ENCODE measurements at places on chromosomes 13 and 19. TPM values are rescaled to one million over a fixed set of nuclear protein-coding genes. Genes with fewer than 3 reads are reported as not detected.

CLDND2 gene
- total RNA-seq = 0.44 TPM

KLK1 gene
- total RNA-seq = not detected

UHRF1 gene
- 19.2 TPM for total RNA-seq

CD70 gene
- total RNA-seq = 1.4 TPM

ATP4A gene
- total RNA-seq = not detected

SYNE4 gene
- 0.18 TPM for total RNA-seq

GPI gene
- 94.0 TPM for total RNA-seq

ZNF444 gene
- total RNA-seq = 10.5 TPM

OR7D2 gene
- total RNA-seq = under 0.01 TPM

EXOC3L2 gene
- total RNA-seq = 1.9 TPM

AMER2 gene
- 0.04 TPM for total RNA-seq

ARL11 gene
- total RNA-seq = 0.58 TPM

SERPINE3 gene
- total RNA-seq = not detected

DNA sequence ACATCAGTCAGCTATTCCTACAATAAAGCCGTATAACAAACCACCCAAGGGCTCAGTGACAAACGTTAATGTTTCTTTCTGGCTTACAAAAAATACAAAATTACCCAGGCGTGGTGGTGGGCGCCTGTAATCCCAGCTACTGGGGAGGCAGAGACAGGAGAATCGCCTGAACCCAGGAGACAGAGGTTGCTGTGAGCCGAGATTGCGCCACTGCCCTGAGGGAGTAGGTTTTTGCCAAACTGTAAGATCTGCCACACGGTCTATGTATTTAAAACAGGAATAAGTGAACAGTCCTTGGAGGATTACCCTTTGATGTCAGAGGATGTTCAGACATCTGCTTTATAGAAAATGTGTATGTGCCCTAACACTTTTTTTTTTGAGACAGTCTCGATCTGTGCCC, 105.8 kb downstream of the DPF1 start:
- DNase-seq = no peak

DNA sequence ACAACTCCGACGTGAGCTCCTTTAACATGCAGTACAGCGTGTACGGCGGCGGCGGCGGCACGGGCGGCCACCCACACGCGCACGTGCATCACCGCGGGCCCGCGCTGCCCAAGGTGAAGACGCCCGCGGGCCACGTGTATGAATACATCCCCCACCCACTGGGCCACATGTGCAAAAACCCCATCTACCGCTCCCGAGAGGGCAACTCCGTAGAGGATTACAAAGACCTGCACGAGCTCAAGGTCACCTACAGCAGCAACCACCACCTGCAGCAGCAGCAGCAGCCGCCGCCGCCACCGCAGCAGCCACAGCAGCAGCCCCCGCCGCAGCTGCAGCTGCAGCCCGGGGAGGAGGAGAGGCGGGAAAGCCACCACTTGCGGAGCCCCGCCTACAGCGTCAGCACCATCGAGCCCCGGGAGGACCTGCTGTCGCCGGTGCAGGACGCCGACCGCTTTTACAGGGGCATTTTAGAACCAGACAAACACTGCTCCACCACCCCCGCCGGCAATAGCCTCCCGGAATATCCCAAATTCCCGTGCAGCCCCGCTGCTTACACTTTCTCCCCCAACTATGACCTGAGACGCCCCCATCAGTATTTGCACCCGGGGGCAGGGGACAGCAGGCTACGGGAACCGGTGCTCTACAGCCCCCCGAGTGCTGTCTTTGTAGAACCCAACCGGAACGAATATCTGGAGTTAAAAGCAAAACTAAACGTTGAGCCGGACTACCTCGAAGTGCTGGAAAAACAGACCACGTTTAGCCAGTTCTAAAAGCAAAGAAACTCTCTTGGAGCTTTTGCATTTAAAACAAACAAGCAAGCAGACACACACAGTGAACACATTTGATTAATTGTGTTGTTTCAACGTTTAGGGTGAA, 6.6 kb downstream of the SLITRK5 start:
- DNase-seq = peak; percentile 39

DNA sequence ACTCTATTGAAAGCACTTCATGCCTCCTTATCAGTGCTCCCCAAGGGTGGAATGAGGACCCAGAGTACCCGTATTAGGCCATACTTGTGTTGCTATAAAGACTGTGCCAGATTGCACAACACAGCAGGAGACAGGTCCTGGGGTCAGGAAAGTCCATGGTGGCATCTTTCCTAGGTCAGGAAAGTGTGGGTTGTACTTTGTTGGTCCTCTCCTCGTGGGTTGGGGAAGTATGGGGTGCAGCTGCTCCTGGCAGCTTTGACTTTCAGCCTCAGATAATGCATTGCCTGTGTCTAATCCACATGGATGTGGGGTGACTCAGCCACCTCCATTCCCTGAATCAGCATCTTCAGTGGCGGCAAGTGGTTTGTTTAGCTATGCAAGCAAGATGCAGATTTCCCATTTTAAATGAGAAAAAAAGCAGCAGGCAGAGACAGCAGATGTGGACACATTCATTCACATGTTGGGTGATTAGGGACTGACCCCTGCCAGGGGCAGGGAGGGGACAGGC, 8.4 kb upstream of the CYP2B6 start:
- no peak for DNase-seq

- DNase-seq = peak; percentile 97
These were observed 22.5 kb downstream of the DOT1L start for GRCh38 chr19:2186071-2186846.

GRCh38 chr13:97327506-97328221, 105.5 kb downstream of the MBNL2 start:
- DNase-seq = peak; percentile 28

- no peak for DNase-seq
These were observed 41.6 kb downstream of the MYO9B start for GRCh38 chr19:17116996-17117702.

DNA sequence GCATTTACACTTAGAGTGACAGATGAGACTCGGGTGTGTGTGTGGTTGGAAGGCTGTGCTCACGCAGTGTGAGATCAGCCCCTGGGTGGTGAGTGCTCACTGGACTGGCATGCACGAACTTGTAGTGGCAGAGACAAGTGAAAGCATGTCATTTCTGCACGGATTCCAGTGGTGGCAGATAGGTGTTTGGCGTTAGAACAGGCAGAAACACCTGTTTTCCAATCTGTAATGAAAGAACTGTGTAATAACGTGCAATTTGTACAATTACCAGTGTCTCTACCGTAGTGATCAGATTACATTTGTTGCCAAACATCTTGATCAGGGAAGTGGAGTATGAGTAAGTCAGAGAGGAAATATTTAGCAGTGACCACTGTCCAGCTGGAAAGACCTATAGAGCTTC, 8.2 kb downstream of the LAMP1 start:
- DNase-seq = no peak

DNA sequence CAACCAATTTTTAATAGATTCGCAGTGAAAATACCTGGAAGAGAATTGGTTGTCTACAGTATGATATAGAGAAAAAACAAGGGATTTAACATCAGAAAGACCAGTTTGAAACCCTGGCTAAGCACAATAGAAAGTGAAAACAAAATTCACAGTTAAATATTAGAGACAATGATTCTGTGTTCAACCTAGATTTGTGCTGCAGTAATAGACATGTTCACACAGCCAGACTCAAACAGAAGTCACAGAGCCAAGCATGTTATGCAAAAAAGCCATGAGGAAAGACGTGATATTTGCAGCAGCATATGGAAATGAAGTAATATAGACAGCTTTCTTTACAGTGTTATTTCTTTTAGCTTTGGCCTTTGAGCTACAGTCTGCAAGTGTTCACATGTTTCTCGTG, 48.1 kb downstream of the SCEL start:
- DNase-seq = no peak

- peak; percentile 47 for DNase-seq
These were observed 477 bp downstream of the LNX2 start for GRCh38 chr13:27619728-27620376.

DNA sequence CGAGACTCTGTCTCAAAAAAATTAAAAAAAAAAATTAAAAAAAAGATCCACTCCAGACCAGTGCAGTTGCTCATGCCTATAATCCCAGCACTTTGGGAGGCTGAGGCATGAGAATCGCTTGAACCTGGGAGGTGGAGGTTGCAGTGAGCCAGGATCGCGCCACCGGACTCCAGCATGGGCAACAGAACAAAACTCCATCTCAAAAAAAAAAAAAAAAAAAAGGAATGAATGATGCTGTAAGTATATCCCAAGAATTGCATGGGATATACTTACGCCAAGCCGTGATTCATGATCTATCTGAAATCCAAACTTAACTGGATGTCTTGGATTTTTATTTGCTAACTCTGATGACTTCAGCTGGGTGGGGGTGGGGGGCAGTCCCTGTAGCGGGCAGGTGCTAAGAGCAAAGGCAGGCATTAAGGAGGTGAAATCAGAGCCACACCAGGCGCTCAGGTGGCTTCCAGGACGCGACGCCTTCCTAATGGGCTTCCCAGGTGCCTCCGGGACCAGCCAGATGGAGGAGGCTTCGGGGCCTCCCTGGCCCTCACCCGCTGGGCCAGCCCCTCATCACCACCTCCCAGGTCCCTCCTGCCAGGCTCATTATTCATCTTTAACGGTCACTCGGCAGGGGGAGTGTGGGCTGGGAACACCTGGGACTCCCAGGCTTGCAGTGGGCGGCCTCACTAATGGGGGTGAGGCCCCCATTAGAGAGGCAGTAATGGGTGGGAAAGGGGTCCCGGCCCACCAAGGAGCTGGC, 11.4 kb upstream of the FUT5 start:
- DNase-seq = no peak

DNA sequence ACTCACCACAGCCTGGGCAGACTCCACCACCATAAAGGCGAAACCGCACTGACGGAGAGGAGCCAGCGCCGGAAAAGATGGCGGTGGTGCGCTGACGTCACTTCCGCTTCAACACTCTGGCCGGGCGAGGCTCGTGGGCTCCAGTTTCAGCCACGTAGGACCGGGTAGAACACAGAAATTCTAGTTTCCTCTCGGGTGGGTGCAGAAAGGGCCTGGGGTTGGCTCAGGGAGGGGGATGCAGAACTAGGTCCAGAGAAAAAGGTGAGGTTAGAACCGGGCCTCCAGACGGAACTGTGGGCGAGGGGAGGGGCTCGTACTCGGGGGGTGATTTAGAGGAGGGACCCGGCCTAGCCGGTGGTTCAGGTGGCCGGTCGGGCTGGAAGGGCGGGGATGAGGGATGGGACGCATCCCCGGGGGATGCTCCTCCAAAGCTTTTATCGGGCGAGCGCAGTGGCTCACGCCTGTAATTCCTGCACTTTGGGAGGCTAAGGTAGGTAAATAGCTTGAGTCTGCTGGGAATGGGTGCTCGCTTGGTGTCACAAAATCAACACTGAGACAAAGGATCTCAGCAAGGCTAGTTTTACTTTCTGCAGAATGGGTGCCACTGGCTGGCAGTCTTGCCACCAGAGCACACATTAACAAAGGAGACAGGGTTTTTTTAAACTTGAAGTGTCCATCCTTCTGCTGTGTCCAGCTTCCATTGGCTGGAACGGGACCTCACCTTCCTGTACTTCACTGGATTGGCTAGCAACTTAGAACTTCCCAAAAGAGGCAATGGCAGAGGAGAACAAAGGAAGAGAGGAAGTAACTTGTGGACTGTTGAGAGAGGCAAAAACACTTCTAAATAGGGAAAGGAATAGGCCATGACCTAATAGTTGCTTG, at the start of gene ZNF561:
Gene ZNF561 (minus strand): TSS at position 77 of the 882 bp plus-strand sequence. CDS start 1,776 bp downstream, outside the sequence.
- DNase-seq = peak; percentile 95

DNA sequence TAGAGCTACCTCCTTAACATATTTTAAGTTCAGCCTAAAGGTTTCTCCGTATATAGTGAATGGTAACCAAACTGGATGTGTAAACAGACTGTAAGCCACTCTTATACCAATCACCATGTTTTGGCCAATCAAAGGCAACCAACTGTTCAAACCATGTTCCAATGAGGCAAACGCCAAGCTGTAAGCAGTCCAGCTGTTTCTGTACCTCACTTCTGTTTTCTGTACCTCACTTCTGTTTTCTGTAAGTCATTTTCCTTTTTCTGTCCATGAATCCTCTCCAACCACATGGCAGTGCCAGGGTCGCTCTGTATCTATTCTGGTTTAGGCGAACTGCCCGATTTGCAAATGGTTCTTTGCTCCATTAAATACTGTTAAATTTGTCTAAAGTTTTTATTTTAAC, 24.4 kb downstream of the COMMD6 start:
- DNase-seq = peak; percentile 12

GRCh38 chr13:91758724-91759123, 360.3 kb downstream of the GPC5 start:
- DNase-seq = no peak

DNA sequence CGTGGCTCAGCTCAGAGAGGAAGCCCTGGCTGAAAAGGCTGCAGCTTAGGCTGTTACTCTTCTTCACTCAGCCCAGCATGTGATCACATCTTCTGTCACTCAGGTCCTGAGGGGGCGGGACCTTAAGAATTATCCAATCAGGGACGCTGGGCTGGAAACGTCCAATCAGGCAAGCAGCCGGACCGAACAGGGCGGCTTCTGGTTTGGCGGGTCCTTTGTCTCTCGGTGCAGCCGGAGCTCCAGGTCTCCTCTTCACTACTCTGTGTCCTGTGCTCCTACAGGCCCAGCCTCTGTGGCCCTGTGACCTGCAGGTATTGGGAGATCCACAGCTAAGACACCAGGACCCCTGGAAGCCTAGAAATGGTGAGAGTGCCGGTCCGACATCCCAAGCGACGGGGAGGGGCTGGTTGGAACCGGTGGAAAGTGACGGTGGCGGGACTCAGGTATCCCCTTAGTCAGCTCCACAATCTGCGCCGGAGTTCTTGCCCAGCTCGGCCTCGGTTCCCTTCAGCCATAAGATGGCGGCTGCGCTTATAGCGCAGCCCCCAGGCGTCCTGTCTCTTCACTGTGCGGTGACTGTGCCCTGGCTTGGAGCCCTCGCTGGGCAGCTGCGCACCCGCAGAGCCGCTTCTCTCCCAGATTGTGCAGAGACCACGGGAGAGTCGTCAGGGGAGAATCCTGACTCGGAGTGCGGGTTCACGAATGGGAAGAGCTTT, at the start of gene ZNF93:
Gene ZNF93 (plus strand): TSS at position 218 of the 716 bp plus-strand sequence. CDS start 143 bp downstream, at position 361.
- peak; percentile 99 for DNase-seq

DNA sequence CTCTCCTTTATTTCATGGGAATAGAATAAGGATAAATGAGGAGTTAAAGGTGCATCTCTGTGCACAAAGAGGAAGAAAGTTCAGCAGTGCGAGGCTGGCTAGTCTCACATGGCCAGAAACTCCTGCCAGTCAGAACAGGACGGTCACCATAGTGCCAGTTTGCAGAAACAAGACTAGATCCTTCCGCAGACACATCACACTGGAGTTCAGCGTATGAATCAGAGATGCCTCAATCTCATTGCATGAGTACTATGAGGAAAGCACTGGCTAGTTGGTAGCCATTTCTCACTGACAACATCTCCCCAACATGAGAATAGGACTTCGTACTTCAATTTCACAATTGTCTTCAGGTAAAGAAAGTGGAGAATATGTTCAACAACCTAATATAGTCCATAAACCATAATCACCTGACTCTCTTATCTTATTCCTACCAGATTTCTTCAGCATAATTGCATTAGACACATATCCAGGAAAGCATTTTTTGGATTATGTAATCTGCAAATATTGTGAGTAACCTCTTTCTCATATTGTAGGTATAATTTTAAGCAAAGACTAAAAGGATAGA, 34.9 kb downstream of the RXFP2 start:
- no peak for DNase-seq
